ENCODE measurements at places on chromosomes 2 and 18.

DNA sequence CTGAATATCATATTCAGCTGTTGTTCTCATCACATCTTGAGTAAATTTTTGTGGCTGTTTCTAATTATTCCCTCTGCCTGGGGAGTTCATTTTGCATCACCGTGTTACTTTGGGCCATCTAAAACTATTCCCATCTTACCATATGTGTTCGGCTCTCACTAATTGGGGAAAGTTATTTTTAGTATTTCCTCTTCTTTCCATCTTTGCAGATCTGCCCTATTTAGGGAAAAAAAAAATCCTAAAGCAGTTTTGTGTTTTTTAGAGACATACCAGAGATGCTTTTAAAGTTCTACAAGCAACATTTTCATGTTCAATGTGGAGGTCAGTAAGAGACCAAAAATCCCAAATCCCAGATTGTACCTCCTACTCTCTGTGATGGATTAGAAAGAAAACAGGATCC lies 111.3 kb upstream of the NDUFV2 start:
- DNase-seq: no peak

DNA sequence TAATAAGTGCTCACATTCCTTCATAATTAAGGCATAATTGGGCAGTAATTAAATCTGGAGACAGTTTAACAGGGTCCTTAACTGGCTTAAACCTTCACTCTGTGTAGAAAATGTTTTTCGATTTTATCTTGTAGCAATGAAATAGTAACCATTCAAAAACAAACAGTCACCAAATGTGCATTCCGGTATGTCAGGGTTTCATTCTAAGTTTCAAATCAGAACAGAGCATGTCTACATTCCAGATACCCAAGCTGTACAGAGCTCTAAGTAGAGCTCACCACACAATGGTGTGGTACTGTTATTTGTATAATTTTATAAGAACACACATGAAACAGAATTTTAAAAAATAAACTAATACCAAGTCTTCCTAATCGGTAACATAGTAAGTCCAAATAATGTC lies 52.6 kb downstream of the SMAD2 start:
- no peak for DNase-seq

DNA sequence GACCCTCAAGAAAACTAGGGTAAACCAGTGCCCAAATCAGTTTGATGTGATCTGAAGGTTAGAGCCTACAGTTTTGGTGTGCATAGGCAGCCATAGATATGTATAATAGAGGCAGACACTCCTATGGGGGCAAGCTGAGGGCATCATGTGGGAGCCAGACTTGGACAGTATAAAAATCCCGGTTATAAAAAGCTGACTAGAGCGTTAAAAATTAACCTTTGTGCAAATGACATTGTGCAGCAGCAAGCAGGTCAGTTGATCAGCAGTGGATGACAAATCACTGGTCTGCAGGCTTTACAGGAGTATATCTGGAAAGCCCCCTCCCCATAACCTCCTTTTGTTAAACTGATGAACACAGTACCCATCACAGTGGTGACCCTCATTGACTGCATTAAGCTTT lies 107.8 kb downstream of the CTNNA2 start:
- no peak for DNase-seq

DNA sequence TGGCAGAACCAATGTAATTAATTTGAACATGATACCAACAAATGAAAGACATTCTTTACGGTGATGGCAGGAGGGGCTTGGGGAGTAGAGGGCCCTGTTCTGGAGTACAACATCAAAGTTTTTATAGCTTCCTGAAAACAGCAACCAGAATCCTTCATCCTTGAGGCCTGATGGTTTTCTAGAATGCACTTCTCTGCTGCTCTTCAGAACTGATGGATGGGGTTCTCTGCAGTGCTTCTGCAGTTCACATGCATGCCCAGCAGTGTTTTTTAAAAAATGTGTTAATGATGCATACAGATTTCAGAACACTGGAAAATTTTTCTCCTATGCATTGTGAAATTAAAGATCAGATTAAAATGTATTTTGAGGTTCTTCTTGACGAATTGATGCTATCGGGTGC lies 2.5 kb downstream of the LTBP1 start:
- DNase-seq: no peak

DNA sequence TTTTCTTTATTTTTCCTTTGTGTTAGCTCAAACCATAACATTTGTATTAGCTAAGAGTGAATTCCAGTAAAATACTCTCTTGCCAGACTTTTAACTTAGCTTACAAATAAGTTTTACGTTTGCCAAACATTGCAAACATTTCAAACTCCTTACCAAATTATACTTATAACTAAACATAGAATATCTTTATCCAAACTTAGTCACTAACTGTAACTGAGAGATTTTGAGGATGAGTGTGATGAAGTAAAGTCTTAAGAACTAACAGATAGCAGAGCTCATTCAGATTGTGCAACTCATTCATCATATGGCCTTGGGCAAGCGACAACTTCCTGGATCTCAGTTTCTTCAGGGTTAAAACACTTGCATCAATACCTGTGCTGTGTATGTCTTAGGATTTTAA lies 533.7 kb downstream of the TDRD15 start:
- no peak for DNase-seq

DNA sequence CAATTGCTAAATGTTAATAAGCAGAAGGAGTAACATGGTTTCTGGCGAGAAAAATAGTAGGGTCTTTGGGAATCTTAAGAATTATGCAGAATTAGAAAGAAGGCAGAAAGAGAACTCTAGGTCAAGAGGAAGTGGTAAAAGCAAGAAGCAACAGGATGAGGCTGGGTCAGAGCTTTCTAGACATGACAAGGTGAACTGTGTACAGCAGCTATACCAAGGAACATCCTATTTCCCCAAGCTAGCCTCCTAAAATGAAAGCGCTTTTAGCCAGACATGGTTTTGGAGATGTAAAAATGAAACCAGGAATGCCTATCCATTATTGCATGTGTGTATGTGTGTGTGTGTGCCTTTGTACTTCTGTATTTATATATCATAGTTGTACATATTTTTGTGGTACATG lies 42.3 kb upstream of the STAT1 start:
- DNase-seq: no peak

DNA sequence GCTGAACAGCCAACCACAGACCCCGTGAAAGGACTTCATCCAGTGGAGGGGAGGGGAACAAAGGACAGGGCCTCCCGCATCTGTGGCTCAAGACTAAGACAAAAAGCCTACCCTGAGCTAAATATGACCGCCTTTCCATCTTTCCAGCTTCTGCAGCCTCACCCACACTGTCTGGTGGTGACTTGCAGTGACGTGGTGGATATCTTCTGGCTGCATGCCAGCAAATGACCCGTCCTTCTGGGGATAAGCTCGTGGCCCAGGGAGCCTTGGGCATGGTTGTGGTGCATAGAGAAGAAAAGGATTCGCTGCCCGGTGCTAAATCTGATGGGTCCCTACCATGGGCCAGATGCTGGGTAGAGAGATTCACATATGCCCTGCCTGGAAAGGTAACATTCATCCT lies 8.7 kb upstream of the NGEF start:
- no peak for DNase-seq

DNA sequence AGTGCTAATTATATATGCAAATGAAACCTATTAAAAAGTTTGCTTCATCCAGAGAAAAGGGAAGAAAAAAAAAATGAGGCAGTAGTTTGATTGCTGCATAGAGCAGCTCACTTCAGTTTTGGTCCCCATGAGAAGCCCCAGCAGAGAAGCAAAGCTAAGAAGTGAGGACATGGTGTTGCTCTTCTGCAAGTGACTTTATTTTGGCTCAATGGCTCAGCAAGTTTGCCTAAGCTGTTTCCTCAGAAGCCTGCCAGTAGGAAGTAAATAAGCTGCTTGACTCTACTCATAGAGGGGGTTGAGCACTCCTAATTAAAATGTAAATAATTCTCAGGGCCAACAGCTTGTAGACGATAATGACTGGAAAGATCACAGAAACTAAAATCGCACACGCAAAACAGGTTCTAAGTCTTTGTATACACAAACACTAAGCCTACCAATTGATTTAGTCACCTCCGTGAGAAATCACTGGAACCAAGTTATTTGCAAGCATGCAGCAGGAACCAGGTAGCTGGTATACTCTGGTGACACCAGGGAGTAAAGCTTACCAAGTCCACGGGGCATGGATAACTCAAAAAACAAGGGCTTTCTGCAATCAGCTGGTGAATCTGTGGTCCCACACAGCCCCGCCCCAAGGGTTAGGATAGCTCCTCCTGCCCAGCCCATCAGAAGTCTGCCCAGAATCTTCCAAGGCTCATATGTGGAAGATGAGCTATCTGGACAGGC lies 39.7 kb upstream of the NABP1 start:
- DNase-seq: no peak

DNA sequence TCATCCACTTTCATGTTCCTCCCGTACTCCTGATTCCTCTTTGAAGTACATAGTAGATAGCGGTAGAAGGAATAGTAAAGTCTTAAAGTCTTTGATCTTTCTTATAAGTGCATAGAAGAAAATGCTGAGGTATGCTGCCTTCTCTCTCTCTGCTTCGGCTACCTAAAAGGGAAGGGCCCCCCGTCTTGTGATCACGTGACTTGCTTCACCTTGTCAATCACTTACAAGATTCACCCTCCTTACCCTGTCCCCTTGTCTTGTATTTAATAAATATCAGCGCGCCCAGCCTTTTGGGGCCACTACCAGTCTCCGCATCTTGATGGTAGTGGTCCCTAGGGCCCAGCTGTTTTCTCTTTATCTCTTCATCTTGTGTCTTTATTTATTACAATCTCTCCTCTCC lies 932.2 kb upstream of the FANCL start:
- DNase-seq: no peak

- no peak for DNase-seq
Observed at GRCh38 chr2:236934656-236935055, 151.0 kb upstream of the COPS8 start.

DNA sequence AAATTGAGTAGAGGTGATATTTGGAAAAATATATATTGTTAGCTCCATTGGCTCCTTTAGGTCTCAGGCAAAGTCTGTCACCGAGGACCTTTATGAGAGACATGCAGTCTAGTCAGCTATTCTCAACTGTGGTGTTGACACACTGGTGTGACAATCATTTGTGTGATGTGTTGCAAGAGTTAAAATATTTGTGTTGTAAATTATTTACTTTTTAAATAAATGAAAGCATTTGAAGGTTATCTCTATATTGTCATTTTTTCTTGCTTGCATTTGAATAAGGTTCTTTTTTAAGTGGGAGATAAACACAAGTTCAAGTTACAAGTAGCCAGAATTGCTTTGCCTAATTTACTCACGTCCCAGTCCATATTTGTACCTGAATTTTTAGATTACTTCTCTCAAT lies 4.3 kb downstream of the REL start:
- DNase-seq: no peak

GRCh38 chr2:175557810-175558377 lies 376.4 kb upstream of the ATP5MC3 start:
- DNase-seq: no peak

DNA sequence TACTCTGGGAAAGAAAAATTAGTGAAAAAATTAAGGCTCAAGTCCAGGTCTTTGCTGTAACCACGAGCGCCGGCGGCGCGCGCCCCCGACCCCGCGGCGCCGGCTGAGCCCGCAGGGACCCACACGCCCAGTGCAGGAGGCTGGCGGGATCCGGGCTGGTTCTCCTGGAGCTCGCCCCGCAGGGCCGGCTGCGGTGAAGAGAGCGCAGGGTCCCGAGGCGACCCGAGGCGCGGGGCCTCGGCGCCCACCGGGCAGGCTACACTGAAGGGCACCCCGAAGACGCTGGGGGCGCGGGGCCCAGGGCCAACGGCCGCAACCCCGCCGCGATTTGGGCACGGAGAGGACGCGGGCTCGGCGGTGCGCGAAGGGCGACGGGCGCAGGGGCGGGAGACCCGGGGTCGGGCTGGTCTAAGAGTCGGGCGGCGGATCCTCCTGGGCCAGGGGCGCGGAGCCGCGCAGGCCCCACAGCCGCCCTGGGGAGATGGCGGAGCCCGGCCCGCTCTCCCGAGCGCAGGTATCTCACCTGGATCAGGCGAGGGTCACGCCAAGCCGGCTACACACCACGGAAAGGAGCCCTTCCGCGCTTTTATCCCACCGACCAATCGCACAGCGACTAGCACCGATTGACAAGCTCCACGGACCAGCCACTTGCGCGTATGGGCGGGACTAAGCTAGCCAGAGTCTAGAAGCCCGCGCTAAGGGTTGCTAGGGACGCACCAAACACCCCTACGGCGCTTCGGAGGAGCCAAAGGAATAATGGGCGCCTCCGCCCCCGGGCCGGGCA lies at the start of gene PASK:
Gene PASK (minus strand): TSS at position 582 of the 784 bp plus-strand sequence. CDS start 6,440 bp downstream, outside the sequence.
- DNase-seq: peak; percentile 58

DNA sequence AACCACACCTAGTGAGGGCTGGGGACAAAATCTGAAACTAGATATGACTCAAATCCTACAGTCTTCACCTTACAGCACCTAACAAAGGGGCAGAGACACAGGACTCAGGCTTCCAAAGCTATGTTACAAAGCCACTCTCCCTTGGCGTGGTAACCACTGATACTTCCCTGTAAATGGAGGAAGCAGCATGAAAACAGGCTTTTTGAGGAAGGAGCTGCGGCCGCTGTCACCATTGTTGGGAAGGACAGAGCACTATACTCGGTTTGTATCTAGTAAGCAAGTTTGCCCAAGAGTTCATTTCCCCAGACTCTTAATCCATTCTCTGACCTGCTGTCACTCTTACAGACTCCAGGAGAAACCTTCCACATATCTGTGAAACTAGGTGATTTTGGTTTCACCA lies 60.3 kb downstream of the LONRF2 start:
- DNase-seq: no peak

GRCh38 chr2:119453972-119454593 lies 22.4 kb downstream of the TMEM37 start:
- no peak for DNase-seq

DNA sequence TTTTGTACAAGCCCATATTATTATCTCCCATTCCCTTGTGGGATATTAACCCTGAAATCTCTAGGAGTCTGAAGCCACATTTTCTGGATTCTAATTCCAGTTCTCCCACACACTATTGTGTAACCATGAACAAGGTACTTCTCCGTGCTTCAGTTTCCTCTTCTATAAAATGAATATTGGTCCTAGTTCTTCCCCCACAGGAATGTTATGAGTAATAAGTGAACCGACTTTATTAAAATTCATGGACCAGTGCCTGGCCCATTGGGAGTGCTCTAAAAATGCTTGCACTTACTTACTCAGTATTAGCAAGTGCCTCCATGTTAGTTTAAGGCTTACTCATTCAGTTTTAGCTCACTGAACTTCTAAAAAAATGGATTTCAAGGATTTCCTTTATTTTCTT lies 1.4 kb upstream of the ACMSD start:
- peak; percentile 87 for DNase-seq

GRCh38 chr2:190301032-190301431 lies 18.6 kb downstream of the HIBCH start:
- no peak for DNase-seq

DNA sequence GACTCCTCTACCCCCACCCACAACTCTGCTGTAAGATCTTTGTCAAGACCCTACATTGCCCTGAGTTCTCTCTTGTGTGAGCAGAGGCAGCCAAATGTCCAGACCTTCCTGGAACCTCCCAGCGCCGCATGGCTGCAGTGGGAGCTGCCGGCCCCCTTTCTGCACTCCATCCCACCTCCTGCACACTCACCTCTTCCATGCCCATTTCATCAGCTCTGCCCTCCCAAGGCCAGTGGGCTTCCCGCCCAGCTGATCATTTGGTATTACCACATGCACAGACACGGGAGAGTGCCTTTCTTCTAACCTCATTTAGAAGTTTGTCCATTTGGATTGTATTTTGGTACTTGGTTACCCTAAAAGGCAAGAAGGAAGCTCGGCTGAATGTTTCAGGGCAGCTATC lies 2.0 kb downstream of the IL1R2 start:
- no peak for DNase-seq
